ENCODE measurements at places on chromosomes 3 and 15. TPM values are rescaled to one million over a fixed set of nuclear protein-coding genes. Genes with fewer than 3 reads are reported as not detected.

DNA sequence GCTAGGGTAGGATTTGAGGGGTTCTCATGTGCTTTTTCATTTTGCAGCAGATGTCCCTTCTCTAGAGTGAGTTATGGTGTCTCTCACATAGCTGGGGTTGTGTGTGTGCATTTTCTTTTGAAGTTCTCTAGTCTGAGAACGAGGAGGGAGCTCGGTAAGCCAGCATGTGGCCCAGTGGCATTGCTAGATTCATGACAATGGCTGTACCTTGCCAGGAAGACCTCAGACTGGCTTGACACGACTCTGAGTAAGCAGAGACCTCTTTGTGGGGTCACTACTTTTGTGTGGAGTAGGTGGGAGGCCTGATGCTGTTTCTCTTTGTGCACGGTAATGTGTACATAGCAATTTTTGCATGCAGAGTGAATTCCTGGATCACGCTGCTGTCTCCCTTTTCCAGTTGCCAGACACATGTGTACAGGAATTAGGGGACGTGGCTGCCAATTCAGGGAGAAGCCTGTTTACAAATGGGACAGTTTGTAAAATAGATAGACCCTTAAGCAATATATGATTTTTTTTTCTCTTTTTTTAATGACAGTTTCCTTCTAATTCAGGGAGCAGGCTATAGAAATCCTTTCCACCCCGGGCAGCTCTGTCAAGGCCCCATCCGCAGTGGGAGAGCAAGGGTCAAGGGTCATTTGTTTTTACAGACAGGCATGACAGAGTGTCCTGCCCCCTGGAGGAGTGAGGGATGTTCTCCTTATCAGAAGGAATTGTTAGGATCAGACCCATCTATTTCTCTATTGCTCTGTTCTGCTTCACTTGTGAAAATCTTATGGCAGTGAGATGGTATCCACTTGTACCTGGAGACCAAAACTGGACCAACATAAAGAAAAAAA is 4.6 kb downstream of the CACNA1D start:
- no peak for DNase-seq

DNA sequence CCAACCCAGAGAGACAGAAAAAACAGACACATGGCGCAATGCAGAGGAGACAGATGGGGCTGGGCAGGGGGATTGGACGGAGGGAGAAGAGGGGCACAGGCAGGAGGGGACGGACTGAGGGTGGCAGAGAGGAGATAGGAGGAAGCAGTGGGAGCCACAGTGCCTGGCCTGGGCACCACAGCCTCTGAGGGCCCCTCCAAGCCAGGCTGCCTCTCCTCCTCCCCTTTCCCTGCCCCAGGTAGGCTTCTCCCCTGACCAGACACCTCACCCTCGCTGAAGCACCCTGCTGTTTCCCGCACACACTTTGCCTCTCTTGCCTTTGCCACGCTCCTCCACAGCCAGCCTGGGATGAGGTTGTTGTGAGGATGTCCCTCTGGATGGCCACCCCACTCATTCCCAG is 84.0 kb upstream of the PRR20G start:
- no peak for DNase-seq

DNA sequence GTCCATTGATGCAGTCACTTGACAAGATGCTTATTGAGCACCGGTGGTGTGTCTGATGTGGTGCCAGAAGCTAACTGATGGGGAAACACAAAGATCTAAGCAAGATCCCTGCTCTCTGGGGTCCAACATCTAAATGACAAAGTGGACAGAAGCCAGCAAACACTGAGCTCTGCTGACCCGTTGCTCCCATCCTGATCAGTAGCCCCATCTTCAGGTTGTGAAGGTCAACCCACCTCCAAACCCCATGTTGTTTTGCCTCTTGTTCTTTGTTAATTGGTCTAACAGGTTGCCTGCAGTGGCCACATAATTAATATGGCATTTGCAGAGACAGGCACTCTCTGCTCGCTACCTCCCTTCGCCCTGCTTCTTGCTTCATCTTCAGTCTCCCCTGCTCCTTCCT is 21.5 kb upstream of the GLCE start:
- DNase-seq, result no peak

- peak; percentile 60 for DNase-seq
Measured at GRCh38 chr3:193016437-193016901, 98.8 kb upstream of the MB21D2 start.

ITIH1 gene
- not detected for total RNA-seq

NTRK3 gene
- not detected for total RNA-seq

B3GNT5 gene
- 104 TPM for total RNA-seq

CASR gene
- not detected for total RNA-seq

CCR8 gene
- not detected for total RNA-seq

Data from MCF 10A (cell line).